ENCODE measurements at places on chromosomes 4 and X. TPM values are rescaled to one million over a fixed set of nuclear protein-coding genes. Genes with fewer than 3 reads are reported as not detected.

DNA sequence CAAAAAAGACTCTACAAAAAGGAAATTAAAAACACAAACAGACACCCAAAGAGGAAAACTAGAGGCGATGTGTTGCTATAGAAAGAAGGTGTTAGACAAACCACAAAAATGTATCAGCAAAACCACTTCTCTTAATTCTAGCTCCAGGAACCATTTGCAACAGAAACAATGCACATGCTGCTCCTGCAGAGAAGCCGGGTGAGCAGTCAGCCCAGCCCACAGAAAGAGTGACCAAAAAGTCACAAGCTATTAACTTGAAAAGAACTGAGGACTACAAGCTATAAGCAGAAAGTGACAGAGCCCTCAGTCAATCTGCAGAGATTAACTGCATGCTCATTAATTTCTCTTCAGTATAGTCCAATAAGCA, 96.2 kb upstream of the KLHL13 start:
- no peak for DNase-seq

GRCh38 chr4:25485104-25485503, 108.0 kb downstream of the ANAPC4 start:
- no peak for DNase-seq

GRCh38 chr4:184024637-184025036, 119.5 kb downstream of the STOX2 start:
- DNase-seq = no peak

DNA sequence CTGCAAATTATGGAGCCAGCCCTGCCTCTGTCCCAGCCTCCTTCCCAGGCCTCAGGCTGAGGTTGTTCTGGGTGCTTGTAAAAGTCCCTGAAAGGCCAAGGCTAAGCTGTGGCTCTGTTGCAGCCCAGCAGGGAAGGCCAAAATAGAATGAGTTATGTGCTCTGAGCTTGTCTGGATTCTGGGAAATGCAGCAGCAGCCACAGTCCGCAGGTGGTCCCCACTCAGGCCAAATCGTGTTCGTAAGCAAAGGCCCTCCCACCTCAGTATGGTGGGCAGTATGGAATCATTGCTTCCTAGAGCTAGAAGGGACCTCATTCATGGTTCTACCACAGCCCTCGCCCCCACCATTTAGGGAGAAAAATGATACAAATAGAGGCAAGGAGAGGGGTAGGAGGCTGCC, 4.7 kb upstream of the TCEAL1 start:
- no peak for DNase-seq

- DNase-seq = no peak
Observed at GRCh38 chr4:169665046-169665737, 44.8 kb downstream of the CLCN3 start.

DNA sequence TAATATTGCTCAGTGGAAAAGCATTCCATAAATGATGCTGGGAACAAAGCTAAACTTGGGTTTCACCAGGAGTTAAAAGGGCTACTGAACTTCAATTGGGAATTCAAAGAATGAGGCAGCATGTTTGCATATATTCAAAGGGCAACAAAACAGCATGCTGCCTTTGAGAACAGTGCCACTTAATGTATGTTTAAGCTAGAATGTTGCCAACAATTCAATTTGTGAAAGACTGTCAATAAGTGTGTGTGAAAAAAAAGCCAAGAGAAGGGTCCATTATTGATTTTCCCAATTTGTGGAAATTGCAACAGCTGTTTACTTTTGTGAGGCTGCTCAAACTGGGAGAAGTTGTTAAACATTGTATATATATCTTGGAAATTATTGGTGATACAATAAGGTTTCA, 701.9 kb upstream of the ACTRT1 start:
- no peak for DNase-seq

STARD8 gene
- 1.5 TPM for total RNA-seq

DNA sequence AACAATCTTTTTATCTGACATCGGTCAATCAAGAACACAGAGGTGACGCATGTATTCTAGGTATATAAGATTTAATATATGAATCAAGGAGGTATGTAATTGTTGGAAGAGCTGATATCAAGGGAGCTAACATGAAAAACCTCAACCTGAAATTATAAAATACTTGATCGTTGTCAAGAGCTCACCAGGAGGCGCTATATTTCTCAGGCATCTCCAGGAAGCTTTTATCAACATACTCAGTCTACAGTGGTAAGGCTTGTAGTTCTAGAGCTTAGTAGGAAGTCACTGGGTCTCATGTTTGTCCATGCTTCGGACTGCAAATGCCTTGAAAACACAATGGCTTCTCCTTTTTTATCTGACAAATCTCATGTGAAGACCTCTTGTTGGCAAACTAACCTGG, 156.1 kb downstream of the GRXCR1 start:
- DNase-seq = no peak

BGN gene
- 210 TPM for total RNA-seq

DNA sequence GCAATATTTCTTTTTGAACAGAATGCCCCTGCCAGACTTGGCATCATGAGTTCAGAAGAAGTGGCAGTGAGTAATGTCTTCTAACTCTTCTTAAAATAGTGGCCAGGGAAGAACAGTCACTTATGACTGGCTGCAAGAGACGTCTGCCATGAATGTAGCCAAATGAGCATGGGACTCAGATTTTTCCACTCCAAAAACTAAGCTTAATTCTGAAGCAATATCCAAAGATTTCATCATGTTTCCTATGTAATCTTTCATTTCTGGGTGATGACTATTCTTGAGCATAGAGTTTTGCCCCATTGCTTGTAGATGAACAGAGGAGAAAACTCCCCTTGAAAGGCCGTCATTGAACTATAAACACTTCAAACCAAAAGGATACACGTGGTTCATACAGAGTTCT, 11.8 kb downstream of the AMBN start:
- no peak for DNase-seq

- no peak for DNase-seq
Observed at GRCh38 chr4:183522821-183523220, 18.0 kb downstream of the ING2 start.
